ENCODE measurements at places on chromosomes 3 and 15.

DNA sequence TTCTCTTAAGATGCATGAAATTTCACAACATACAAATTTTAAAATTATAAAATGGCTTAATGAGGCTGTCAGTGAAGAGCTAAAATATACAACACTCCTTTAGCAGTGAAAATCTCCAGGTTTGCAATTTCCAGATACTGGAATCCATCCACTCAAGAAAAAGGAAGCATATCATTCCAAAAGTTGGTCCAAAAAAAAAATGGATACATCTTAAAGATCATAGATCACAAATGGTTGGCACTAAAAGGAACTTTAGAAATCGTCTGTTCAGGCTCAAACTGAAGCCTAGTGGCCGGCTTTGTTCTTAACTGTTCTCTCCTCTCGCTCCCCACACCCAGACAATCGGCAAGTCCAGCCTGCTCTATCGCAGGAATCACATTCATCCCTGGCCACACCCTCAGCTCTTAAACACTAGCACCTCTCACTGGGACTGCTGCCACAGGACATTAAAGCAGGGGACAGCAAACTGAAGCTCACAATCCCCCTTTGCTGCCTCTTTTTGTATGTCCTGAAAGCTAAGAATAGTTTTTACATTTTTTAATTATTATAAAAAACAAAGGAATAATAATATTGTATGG lies 130.3 kb upstream of the CDIN1 start:
- no peak for DNase-seq

DNA sequence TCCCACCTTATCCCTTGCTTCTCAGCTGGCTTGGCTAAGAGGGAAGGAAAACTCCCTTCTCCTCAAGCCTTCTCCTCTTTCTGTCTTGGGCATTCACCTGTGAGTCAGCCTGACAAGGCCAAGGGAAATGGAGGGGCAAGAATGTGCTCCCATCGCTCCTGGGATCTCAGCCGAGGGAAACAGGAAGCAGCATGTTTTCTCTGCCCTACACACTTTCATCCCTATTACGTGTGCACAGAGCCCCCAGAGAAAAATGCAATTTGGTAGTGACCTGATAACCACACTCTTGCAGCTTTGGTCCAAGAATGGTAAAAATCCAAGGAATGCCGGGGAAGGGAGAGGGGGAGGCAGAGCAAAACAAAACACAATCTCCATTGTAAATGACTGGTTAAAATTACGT lies 32.9 kb upstream of the MTMR10 start:
- no peak for DNase-seq

GRCh38 chr3:119149484-119149883 lies 3.5 kb downstream of the TEX55 start:
- no peak for DNase-seq

GRCh38 chr3:146026547-146026946 lies 134.4 kb downstream of the PLOD2 start:
- DNase-seq: no peak

GRCh38 chr15:87672309-87673288 lies 583.9 kb downstream of the NTRK3 start:
- DNase-seq: no peak

GRCh38 chr3:149816986-149817385 lies 4.0 kb downstream of the RNF13 start:
- DNase-seq: no peak

GRCh38 chr15:25372298-25372697 lies 66.5 kb downstream of the UBE3A start:
- no peak for DNase-seq

DNA sequence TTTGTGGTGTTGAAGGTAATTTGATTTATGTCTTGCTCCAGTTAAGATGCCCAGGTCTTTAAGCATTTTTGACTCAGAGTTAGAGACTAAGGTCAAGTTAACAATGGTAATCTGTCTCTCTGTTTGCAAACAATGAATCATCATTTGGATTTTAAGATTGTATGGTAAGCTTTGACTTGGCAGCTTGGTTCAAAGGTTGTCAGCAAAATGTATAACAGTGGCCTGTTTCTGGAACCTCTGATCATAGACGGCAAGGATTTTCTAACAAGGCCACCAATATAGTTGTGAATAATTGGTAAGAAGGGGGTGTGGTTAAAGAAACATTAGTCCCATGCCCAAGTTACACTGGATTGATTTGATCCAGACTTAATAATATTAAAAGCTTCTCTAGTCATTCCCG lies 775.2 kb upstream of the GOLIM4 start:
- DNase-seq: no peak

DNA sequence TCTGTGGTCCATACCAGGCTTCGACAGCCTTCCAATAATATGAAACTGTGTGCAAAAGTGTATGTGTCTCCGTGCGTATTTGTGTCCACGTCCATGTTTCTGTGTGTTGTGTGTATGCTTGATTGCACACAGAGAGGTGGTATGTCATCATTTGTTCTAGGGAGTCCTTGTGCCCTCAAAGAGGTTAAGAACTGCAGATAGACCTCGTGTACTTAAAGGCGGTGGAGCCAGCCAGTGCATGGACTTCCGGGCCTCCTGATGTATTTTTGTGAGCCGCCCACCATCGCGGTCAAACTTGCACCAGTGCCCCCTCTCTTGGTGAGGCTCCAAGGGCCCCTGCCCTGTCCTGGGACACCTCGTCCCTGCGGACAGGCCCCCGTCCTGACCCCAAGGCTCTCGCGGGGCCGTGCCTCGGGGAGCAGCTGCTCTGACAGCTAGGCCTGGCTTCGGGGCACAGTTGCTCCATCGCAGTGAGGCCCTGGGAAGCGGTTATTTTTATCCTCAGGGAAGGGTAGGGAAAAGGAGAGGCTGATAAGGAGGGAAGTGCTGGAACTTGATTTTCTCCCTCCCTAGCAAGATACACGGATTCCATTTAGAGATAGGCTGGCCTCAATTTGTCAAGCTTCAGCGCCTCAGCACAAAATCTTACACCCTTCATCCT lies 1.2 kb upstream of the RYK start:
- no peak for DNase-seq

DNA sequence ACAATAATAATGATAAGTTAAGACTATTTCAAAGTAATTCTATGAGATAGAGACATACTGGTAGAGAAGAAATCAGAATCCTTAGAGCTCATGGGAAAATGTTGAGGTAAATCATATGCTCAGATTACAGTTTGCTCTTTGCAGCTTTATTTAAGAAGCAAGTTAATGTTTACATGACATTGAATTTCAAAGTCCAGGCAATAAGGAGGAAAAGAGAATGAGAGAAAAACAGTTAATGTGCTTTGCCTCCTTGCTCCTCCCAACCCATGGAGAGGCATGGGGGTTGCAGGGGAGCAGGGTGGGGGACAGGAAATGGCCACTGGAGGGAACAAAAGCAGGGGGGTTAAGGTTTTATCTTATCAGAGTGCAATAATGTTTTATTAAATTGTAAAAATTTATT lies 42.2 kb upstream of the ZBTB38 start:
- no peak for DNase-seq

- DNase-seq: no peak
Observed at GRCh38 chr15:60326824-60327654, 70.7 kb downstream of the ANXA2 start.

DNA sequence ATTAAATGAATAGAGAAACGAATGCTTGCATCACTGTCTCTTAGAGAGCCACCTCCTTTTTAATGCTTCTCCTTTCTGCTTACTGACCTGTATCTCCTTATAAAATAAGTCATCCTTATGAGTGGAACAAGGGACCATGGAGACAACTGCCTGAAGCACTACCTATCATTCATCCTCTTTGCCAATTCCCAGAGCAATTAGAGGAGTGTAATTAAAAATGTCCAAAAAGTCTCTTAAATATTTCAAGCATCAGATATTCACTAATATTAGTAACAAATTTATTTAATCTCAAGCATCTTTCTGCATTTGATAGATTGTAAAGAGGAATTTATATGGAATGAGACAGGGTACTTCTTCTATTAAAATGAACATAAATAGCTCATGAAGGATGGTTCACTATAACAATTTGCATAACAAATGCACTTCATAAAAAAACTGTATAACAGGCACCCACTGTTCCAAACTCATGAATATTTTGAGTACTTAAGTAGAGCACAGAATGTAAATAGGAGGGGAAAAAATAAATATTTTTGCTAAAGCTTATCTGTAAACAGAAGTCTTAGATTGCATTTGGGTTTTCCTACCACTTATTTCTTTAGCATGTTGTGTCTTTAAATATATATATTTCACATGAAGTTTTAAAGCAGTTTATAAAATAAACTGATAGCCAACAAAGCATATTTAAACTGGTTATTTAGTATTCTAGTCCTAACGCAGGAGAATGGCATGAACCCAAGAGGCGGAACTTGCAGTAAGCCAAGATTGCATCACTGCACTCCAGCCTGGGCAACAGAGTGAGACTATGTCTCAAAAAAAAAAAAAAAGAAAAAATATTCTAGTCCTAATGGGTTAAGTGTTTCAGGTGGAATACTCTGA lies 269.3 kb downstream of the TBL1XR1 start:
- DNase-seq: no peak

DNA sequence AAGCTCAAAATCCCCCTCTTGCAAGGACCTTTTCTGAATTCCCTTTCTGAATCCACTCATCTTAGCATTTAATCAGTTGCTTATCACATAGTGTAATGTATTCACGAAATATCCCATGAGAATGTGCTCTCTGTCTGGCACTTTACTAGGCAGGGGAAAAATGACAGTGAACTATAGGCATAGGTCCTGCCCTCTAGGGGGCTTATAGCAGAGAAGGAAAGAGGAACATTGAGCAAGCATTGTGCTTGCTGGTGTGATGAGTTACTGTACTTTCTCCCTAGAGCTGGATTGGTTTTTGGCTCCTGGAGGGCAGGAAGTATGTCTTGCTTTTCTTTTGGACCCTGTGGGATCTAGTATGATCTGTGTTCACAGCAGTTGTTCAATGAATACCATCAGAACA lies 26.5 kb downstream of the DUOX2 start:
- DNase-seq: no peak

DNA sequence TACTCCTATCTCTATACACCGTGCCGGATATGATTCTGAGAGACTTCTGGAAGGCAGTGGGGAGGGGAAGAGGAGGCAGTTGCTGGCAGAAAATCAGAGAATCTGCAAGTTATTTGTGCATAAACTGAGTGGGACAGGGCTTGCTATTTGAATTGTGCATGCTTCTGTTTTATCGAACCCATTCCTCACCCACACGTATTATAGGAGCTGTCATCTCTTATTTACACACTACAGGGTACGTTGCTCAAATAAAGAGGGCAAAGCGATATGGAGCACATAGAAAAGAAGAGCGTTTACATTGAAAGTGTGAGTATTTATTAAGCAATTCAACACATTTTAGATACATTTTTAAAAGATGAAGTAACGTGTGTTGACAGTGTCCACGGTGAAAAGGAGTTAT lies 191.6 kb downstream of the CPNE4 start:
- no peak for DNase-seq

- DNase-seq: peak; percentile 72
Observed at GRCh38 chr15:73950831-73951561, 24.7 kb downstream of the LOXL1 start.

GRCh38 chr15:36356978-36357601 lies 222.3 kb upstream of the CDIN1 start:
- no peak for DNase-seq

GRCh38 chr3:32301426-32301825 lies 62.9 kb downstream of the CMTM8 start:
- no peak for DNase-seq

GRCh38 chr3:56219894-56220805 lies 248.1 kb downstream of the ERC2 start:
- no peak for DNase-seq

- DNase-seq: no peak
Observed at GRCh38 chr3:108152274-108152673, 61.4 kb upstream of the CD47 start.

DNA sequence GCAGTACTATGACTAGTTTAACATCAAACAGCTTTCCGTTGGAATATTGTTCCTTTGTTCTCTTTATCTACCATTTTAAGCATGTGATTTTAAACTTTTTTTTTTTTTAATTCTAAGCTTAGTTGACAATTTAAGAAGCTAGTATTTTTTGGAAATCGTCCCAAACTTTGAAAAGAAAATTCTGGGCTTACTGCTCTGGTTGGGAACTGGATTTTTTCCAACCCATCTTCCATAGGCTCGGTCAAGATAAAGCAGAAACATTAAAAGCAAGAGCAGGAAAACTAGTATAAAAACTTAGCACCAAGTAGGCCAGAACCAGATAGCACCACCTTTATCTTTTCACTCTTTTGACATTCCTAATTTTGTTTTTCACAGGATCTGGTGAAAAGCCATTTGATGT lies 49.9 kb downstream of the TSC22D2 start:
- DNase-seq: no peak

- no peak for DNase-seq
Observed at GRCh38 chr3:50401978-50402595, 42.8 kb upstream of the TMEM115 start.

GRCh38 chr3:32480604-32481003 lies 22.0 kb downstream of the CMTM6 start:
- DNase-seq: no peak

DNA sequence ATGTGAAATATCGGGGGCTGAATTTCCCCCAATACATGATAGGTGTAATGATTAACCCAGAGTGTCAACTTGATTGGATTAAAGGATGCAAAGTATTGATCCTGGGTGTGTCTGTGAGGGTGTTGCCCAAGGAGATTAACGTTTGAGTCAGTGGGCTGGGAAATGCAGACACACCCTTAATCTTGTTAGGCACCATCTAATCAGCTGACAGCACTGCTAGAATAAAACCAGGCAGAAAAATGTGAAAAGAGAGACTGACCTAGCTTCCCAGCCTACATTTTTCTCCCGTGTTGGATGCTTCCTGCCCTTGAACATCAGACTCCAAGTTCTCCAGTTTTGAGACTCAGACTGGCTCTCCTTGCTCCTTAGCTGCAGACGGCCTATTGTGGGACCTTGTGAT lies 247.8 kb downstream of the OTOL1 start:
- DNase-seq: no peak

DNA sequence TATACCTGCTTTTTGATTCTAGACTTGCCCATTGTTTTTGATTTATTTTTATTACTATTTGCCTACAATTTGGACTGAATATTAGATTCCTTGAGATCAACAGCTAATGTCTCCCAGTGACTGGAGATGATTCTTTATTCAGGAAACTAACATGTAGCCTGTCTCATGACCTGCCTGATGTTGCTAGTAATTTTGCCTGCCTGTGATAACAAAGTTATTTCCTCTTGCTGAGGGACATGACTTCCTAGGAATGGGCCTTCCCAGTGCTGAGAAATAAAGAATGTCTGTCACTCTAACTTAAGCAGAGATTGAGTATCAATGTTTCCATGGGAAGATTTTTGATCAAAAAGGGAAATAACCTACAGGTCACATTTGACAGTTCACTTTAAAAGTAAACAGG lies 13.4 kb upstream of the NPHP3 start:
- no peak for DNase-seq

DNA sequence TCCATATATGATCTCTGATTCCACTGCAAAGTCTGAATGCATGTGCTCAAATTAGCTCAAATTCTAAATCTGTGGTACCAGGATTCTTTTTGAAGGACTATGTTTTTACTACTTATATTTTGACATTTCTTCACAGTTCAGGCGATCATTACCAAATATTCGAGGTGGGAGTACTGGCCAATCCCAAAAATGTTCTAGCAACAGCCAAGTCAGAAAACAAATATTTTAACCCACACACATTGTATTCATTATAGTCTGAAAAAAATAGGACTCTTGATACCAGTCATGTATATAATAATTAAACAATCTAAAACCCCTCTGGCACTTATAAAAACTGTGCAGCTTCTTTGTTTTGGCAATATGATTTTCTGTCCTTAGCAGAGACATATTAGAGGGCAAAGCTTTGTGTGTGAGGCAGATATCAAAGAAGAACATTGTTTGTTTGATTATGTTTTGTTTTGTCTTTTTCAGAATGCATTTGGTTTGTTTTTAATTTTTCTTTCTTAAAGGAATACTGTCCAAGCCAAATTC lies 37.4 kb downstream of the FGF7 start:
- DNase-seq: no peak
